NCI-H460 (cell line): ENCODE measurements at places on chromosomes 4 and X. TPM values are rescaled to one million over a fixed set of nuclear protein-coding genes. Genes with fewer than 3 reads are reported as not detected.

DNA sequence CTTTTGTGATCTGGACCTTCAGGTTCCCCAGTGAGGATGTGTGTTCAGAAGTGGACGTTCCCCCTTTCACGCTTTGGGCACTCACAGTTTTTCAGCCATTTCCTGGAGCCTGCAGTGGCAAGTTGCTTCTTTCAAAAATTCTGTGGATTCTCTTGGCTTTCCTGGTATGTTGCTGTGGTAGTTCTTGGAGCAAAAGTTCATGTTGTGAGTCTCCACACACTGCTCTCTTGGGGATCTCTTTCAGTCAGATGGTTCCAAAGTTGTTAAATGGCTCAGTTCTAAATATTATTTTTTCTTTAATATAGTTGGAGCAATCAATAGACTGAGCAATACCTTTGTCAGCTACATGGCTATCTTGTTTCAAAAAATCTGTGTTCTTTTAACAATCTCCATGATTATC lies 28.5 kb upstream of the BANK1 start:
- no peak for DNase-seq

GRCh38 chr4:190017357-190018200 lies 9.5 kb downstream of the FRG2 start:
- no peak for DNase-seq

DNA sequence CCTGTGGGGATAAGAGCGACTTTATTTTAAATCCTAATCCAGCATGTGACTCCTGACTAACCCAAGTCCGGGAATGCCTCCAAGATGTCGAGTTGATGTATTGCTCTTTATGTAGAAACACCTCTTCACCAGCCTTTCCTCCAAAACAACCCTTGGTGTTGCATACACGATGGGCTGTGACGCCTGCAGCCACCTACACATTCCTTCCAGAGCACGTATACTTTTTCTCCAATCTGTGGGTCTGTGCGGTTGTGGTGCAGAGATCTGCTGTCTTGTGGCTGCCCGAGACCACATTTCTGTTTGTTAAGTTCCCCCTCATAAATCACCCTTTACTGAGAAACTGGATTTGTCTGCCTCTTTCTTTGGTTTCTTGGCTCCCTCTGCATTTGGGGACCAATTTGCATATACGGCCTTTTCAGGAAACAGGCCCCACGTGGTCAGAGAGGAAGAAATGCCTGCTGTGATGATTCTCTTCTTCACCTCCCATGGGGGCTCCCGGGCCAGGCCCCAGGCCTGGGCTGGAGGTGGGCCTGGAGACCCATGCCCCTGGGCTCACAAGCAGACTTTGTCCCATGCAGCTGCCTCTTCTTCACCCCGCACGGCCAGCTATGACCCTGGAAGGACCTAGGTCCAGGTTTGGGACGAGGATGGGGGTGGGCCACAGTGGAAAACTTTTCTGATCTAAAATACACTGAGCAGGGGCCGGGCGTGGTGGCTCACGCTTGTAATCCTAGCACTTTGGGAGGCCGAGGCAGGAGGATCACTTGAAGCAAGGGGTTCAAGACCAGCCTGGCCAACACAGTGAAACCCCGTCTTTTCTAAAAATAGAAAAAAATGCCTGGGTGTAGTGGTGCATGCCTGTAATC lies 21.4 kb upstream of the AFAP1 start:
- no peak for DNase-seq

DNA sequence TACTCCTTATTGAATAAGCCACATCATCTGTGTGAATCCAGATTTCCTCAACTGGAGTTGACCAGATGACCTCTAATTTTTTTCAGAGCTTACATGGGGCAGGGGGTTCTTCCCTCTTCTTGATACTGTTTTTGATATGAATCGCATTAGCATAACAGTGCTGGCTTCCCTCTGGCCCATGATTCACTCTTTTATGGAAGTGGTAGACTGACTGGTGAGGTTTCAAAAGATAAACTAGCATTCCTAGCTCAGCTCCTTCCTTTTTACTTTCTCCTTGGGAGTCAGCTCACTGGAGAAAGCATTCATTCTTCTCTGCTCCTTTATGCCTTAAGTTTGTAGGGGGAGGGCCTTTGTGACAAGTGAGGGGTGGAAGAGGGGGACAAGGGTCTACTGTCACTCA lies 161.0 kb upstream of the FGF13 start:
- DNase-seq: no peak

DNA sequence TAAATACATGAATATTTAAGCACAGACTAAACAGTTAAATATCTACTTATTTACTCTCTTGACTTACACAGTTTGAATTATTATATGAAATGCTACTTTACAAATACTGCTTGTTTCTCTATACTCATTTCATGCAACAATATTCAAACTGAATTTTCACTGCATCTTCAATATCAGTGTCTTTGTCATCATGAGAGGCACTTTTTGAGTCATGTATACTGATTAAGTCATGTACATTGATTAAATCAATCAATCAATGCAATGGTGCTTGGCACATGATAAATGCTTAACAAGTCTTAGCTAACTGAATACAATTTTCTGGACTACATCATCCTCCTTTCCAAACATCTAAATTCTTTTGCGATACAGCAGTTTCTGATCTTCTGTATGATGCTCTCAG lies 67.1 kb downstream of the CHM start:
- DNase-seq: no peak

GRCh38 chrX:10177601-10178000 lies 20.8 kb downstream of the CLCN4 start:
- DNase-seq: no peak

ZNF711 gene
- 15.8 and 17.9 TPM in 2 replicates for total RNA-seq
